ENCODE measurements at places on chromosomes 2 and 18.

GRCh38 chr2:160266037-160266551 lies 66.0 kb upstream of the ITGB6 start:
- no peak for DNase-seq

DNA sequence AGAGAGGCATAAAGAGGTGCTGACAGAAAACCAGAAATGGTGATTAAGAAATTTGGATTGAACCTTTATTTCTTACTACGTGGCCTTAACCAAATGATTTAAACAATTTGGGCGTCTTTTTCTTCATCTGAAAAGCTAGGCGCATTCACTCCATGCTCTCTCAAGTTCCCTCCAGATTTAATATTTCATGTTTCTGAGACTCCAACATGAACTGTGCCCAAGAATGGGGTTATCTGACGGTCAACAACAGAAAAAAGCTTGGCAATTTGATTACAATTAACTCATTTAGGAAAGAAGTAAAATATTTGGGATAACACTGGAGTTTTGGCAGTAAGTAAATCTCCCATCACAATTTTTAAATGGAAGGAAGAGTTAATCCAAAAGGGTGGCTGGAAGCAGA lies 345.4 kb downstream of the ARHGAP15 start:
- no peak for DNase-seq

- no peak for DNase-seq
Measured at GRCh38 chr2:219396863-219397457, 9.2 kb upstream of the DNPEP start.

- DNase-seq: no peak
Measured at GRCh38 chr2:130154773-130155765, 10.2 kb upstream of the CCDC74B start.

DNA sequence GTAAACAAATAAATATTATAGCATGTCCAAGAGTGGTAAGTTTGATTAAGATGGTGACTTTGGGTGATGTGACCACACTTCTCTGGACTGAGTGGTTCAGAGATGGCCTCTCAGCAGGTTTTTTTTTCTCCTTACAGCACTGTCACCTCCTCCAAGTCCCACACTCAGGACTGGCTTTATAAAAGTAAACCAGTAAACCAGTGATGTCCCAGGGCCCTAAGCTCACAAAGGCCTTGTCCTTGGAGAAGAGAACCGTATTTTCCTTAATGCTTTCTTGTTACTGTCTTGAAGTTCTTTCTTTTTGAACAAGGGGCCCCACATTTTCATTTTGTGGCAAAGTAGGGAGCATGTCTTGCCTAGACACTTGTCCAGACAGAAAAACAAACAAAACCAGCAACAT lies 274.0 kb downstream of the MYCN start:
- DNase-seq: no peak

- DNase-seq: no peak
Measured at GRCh38 chr2:42775186-42775585, 11.3 kb upstream of the OXER1 start.

DNA sequence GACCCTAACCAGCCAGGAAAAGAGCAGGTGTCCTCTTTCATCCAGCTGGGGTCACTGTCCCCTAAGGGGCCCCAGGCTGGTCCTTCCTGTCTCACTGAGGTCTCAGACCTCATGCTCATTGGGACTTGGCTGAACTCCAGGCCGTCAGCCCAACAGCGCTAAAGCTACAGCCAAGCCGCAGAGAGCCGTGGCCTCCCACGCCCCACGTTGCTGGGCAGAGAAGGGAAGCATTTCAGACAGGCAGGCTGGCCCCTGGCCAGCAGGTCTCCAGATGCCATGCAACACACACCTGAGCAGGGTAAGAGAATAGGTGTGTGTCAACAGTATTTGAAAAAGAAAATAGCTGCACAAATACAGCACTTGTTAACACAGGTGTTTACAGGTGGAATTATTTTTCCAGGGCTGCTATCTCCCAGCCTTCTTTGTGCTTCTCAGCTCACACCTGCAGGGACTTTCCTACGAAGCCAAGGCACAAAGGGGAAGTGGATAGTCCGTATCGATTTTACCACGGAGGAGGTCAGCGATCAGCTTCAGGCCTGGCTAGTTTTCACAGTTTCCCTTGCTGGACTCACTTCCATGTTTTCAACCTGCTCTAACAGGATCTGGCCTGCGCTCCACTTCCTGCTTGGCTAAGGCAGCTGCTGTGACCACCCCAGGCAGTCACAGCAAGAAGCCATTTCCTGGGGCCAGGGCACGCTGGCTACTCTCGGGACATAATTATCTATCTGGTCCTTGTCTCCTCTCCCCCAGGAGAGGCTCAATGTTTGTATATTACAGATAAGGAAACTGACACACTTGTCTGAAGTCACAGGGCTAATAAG lies 156.1 kb upstream of the ID2 start:
- no peak for DNase-seq

- peak; percentile 92 for DNase-seq
Measured at GRCh38 chr2:157233506-157233905, 24.0 kb upstream of the GALNT5 start.

GRCh38 chr18:49045585-49045984 lies 94.8 kb upstream of the SMAD7 start:
- DNase-seq: no peak

- no peak for DNase-seq
Measured at GRCh38 chr2:168079236-168079635, 168.2 kb downstream of the STK39 start.

GRCh38 chr2:67576991-67577390 lies 179.9 kb downstream of the ETAA1 start:
- DNase-seq: no peak

- DNase-seq: no peak
Measured at GRCh38 chr18:76980663-76981395, 151.8 kb downstream of the MBP start.

DNA sequence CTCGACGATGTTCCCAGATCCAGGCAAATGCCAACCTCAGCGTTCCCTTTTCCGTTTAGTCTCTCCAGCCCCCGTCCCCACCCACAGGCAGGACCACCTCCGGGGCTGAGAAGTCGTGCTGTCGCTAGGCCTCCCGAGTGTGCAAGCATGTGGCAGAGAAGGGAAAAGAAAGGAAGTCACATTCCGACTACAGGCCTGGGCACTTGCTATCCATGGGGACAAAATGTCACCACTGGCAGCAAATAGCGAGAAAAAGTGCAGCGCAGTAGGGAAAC lies 420 bp downstream of the PIGN start:
- no peak for DNase-seq

- no peak for DNase-seq
Measured at GRCh38 chr18:51038110-51038509, 8.1 kb downstream of the SMAD4 start.
